ENCODE measurements at places on chromosomes 12 and 14. TPM values are rescaled to one million over a fixed set of nuclear protein-coding genes. Genes with fewer than 3 reads are reported as not detected.

- H3K4me1 ChIP-seq: no peaks in the 10 kb centered on the region
- no peaks in the 10 kb centered on the region for H3K27me3 ChIP-seq
- H3K4me3 ChIP-seq: no peak overlapping the region
- H3K36me3 ChIP-seq: peaks cover 4% of the 10 kb centered on the region
- H3K27ac ChIP-seq: no peak overlapping the region
These were observed 28.9 kb downstream of the PNMA1 start for GRCh38 chr14:73685328-73685727.

GRCh38 chr14:64935508-64935907 is 7.0 kb downstream of the GPX2 start:
- H3K27me3 ChIP-seq: no peaks in the 10 kb centered on the region
- H3K36me3 ChIP-seq: peaks cover 31% of the 10 kb centered on the region
- no peak overlapping the region for H3K27ac ChIP-seq
- DNase-seq: no peak
- no peaks in the 10 kb centered on the region for H3K4me1 ChIP-seq

DNA sequence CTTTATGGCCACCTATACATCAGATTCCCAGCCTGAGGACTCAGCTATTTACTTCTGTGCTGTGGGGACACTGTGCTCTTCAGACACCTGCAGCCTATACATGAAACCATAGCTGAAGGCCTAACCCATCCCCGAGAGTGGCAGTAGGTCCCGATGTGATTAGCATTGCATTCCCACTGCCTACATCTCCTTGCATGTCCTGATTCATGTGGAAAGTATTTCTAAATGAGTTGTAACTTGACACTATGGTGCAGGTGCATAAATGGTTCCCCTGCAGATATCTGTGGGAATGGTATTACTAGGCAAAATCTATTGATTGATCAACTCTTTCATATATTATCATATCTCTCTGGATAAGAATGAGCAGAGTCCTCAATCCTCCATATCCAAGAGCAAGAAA is 433.5 kb downstream of the DAD1 start:
- no peak overlapping the region for H3K27ac ChIP-seq
- DNase-seq: no peak
- peaks cover 28% of the 10 kb centered on the region for H3K36me3 ChIP-seq
- H3K4me1 ChIP-seq: peaks cover 11% of the 10 kb centered on the region
- H3K4me3 ChIP-seq: no peak overlapping the region

DNA sequence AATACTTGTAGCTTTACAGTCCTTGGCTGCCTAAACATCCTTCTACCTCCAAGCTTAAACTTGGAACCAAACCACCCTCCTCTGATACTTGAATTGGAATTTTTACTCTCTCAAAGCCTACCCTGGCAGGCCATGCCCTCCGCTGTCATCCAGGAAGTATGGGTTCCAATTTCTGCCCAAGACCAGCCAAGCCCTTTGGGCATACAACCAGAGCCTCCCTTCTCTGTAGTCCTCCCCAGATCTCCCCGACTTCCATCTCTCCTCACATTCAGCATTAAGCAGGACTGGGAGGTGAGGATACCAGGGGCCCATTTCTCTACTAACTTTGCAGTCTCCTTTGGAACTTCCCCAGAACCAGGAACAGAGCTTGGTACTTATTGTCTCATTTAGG is 369 bp upstream of the DHH start:
- peaks cover 59% of the 10 kb centered on the region for H3K27me3 ChIP-seq
- H3K27ac ChIP-seq: no peak overlapping the region
- peak overlapping the region; percentile 55 for H3K4me3 ChIP-seq
- peaks cover 7% of the 10 kb centered on the region for H3K36me3 ChIP-seq
- peaks cover 43% of the 10 kb centered on the region for H3K4me1 ChIP-seq
- DNase-seq: no peak

DNA sequence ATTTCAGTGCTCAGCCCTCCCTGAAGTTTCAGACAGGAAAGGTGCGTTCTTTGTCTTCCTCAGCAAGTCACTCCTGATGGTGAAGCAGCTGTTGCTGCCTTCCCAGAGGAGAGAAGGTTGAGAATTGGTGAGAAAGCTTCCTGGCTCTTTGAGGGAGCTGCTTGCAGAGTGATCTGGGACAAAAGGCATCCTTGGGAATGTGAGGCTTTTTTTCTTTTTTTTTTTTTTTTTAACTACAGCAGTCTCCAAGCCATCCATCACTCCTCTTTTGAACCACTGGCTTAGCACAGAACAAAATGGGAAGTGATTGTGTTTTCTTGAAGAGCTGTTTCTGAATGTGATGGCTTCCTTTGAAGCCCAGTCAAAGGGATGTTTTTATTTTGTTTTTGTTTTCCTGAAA is 120.4 kb upstream of the LRIG3 start:
- no peak for DNase-seq
- H3K27ac ChIP-seq: peak overlapping the region; percentile 82
- H3K4me3 ChIP-seq: no peak overlapping the region

The PYGL gene
- total RNA-seq: 101 TPM

- no peaks in the 10 kb centered on the region for H3K27me3 ChIP-seq
- H3K27ac ChIP-seq: no peak overlapping the region
- no peak for DNase-seq
- peaks cover 3% of the 10 kb centered on the region for H3K4me1 ChIP-seq
- no peak overlapping the region for H3K4me3 ChIP-seq
These were observed 78.8 kb downstream of the KCNC2 start for GRCh38 chr12:75130811-75131210.

- no peaks in the 10 kb centered on the region for H3K27me3 ChIP-seq
- no peak for DNase-seq
These were observed 25.7 kb downstream of the WDR89 start for GRCh38 chr14:63616015-63616414.

- no peak overlapping the region for H3K27ac ChIP-seq
- H3K36me3 ChIP-seq: no peaks in the 10 kb centered on the region
- no peaks in the 10 kb centered on the region for H3K27me3 ChIP-seq
- no peak for DNase-seq
- no peak overlapping the region for H3K4me3 ChIP-seq
These were observed 58.9 kb downstream of the GPR65 start for GRCh38 chr14:88063811-88064210.

The GALNT8 gene
- total RNA-seq: 7.2 TPM

DNA sequence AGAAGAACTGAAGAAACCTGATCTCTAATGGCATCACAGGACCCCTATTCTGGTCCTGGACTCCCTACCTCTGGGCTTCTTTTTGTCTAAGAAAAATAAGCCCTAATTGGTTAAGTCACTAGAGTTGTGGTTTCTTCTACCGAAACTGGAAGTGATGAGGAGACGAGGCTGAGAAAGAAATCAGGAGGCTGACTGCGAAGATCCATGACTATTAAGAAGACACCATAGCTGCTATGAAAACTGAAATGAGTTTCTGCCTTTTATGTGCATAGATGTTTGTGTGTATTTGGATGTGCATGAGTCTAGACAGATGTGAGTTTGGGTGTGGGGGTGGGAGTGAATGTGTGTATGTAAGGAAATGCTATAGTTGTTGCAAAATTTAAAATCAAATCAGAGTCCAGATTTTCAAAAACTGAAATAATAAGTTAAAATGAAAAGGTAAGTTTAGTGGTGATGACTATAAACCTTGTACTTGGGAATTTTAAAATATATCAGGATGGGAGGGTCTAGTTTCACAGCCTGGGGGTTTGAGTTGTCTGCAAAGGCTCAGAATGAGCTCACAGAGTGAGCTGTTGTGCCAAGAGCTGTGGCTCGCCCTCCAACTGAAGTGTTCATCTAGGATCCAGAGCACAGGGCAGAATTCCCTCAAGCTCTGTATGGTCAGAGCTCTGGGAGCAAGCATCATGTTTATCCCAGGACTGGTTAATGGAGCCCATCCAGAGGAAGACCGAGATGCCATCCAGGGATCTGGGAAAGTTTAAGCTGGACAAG is 94.9 kb downstream of the VCPKMT start:
- H3K4me3 ChIP-seq: no peak overlapping the region
- no peaks in the 10 kb centered on the region for H3K4me1 ChIP-seq
- no peak overlapping the region for H3K27ac ChIP-seq
- H3K36me3 ChIP-seq: no peaks in the 10 kb centered on the region

GRCh38 chr12:100789146-100789545 is 5.4 kb upstream of the ANO4 start:
- H3K4me1 ChIP-seq: peaks cover 27% of the 10 kb centered on the region
- no peak for DNase-seq
- H3K4me3 ChIP-seq: no peak overlapping the region
- H3K27me3 ChIP-seq: no peaks in the 10 kb centered on the region

The TMEM179 gene
- total RNA-seq: 3.6 TPM

The CD4 gene
- total RNA-seq: 2.7 TPM

The NRL gene
- 1.6 TPM for total RNA-seq

GRCh38 chr12:10634427-10634826 is 21.0 kb upstream of the MAGOHB start:
- H3K27me3 ChIP-seq: no peaks in the 10 kb centered on the region
- H3K4me1 ChIP-seq: peaks cover 11% of the 10 kb centered on the region

The SRRM4 gene
- total RNA-seq: 0.96 TPM

The ZDHHC22 gene
- 38.6 TPM for total RNA-seq

DNA sequence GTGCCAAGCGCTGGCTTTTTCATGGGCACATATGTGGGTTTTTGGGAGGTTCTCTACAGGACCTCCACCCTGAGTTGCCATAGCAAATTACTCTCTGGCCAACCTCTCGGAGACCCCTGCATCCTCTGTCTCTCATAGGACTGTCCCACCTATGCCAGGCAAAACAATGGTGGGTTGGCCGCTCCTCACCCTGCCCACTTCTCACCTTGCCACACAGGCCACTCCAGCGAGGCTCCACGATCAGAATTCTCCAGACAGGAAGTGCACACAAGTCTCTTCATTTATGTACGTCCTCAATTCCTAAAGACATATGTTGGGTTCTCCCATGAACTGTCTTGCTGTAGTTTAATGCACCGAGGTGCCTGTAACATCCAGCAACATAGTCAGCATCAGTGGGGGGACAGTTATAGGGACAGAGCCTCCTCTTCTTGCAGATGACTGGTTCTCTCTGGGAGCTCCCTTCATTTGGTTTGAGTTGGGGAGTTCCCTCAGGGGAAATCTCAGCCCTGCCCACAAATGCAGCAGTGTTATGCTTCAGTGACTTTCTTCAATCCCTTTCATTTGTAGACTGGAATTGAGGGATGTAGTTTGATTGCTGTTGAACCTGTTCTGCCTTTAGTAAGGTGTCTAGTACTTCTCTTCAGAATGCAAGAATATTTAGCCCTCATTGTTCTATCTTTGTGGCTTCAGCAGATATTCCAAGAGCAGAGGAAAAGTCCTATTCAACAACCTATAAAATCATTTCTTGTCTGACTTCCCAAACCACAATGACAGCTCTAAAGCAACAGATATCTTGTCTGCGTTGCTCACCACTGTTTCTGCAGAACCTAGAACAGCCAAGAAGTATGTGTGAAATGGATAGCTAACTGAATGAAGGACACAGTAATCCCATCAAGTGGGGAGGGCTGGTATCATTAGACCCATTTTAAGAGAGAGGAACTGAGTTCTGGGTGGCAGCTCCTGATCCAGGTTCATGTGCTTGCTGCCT is 2.8 kb upstream of the LTBP2 start:
- H3K4me1 ChIP-seq: peaks cover 37% of the 10 kb centered on the region
- DNase-seq: no peak
- H3K27me3 ChIP-seq: peaks cover 58% of the 10 kb centered on the region
- no peak overlapping the region for H3K4me3 ChIP-seq

GRCh38 chr12:93829016-93829415 is 151.8 kb downstream of the CRADD start:
- DNase-seq: no peak
- no peak overlapping the region for H3K4me3 ChIP-seq
- no peaks in the 10 kb centered on the region for H3K36me3 ChIP-seq
- no peaks in the 10 kb centered on the region for H3K27me3 ChIP-seq
- no peak overlapping the region for H3K27ac ChIP-seq

The RFC5 gene
- 34.5 TPM for total RNA-seq

DNA sequence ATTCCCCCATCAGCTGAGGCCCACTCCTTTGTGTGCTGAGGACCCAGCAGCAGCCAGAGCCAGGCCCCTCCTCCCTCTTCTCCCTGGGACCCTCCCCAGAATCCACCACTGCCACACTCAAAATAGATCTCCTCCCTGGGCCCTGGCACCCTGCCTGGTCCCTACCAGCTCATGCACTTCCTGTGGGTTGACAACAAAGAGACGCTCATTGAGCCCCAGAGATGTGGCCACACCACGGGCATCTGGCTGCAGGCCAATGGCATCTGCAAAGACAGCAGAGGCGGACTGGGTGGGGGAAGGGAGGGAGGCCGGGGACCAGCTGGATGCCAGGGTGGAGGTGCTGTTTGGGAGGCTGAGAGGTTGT is 16.0 kb upstream of the ENDOU start:
- no peak overlapping the region for H3K27ac ChIP-seq
- no peak for DNase-seq
- peaks cover 10% of the 10 kb centered on the region for H3K27me3 ChIP-seq
- peaks cover 31% of the 10 kb centered on the region for H3K4me1 ChIP-seq
- H3K36me3 ChIP-seq: no peaks in the 10 kb centered on the region

DNA sequence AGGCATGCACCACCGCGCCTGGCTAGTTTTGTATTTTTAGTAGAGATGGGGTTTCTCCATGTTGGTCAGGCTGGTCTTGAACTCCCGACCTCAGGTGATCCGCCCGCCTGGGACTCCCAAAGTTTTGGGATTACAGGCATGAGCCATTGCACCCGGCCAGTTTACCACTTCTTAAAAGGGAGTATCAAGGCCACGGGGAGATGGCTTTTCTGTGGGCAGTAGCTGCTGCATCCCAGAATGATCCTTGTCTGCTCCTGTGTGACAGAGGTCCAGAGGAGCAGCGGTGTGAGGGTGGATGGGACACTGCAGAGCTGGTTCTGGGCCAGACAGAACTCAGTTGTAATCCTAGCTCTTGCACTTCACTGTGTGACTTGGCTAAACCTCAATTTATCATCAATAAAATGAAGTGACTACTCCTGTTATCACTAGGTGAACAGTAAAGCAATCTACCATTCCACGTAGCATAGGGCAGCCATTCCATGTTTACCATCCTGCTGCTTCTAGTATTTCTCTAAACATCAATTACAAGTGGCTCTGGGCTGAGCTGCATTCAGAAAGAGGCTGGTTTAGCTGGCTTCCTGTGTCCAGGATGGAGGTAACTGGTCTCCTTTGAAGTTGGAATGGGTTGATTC is 3.0 kb upstream of the NPFF start:
- no peak overlapping the region for H3K27ac ChIP-seq
- H3K27me3 ChIP-seq: no peaks in the 10 kb centered on the region
- H3K4me1 ChIP-seq: peaks cover 4% of the 10 kb centered on the region
- peaks cover 12% of the 10 kb centered on the region for H3K36me3 ChIP-seq

DNA sequence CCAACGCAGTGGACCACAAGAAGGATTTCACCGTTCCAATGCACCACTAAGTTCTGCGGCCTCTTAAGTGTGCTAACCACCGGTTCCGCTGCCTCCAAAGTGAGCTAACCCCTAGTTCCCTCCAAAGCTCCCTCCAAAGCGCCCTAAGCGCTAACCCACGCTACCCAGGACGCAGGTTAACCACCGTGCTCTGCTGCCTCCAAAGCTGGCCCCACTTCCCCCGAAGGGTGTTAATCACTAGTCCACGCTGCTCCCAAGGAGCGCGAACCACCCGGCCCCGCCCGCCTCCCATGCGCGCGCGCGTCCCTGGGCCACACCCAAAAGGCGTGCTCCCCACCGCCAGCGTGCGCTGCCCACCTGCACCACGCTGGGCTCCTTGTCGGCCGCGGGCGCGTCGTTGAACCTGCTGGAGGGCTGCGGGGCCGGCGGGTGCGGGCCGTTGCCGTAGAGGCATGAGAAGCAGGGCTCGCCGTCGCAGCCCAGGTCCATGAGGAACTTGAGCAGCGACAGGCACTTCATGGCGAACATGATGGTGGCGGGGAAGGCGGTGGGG is 11.7 kb downstream of the FAM181A start:
- DNase-seq: peak; percentile 46
- peaks cover 30% of the 10 kb centered on the region for H3K27me3 ChIP-seq
- no peak overlapping the region for H3K27ac ChIP-seq
